D341Med (cell line): ENCODE measurements at places on chromosomes 7 and 10.

GRCh38 chr7:80851896-80852476 lies 66.9 kb downstream of the SEMA3C start:
- no peak for DNase-seq

DNA sequence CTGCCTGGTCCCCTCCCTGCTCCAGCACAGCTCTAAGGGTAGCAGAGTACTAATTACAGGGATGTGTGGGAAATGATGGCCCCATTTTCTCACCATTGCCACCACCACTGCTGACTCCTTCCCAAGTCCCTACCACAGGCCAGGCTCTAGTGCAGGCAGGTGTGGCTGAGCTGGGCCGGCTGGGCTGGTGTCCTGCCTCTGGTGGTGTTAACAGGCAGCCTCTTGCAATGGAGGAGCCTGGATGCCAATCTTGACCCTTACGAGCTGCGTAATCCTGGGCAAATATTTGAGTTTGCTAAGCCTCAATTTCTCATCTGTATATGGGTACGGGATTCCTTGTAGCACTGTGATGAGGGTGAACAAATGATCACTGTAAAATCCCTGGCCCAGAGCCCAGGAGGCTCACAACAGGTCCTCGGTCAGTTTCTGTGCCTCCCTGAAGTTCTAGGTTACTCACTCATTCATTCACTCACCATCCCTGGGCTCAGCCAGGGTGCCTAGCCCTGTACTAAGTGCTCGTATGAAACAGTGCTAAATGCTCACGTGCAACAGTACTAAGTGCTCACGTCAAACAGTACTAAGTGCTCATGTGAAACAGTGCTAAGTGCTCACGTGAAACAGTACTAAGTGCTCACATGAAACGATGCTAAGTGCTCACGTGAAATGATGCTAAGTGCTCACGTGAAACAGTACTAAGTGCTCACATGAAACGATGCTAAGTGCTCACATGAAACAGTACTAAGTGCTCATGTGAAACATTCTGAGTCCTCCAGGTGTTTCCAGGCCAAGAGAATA lies 2.3 kb upstream of the FZD9 start:
- no peak for DNase-seq

GRCh38 chr7:1040790-1041189 lies 3.6 kb upstream of the GPR146 start:
- no peak for DNase-seq

GRCh38 chr10:54496852-54497251 lies 304.2 kb downstream of the PCDH15 start:
- DNase-seq = no peak

- DNase-seq = no peak
Measured at GRCh38 chr7:125032943-125033342, 103.3 kb upstream of the POT1 start.

- DNase-seq = no peak
Measured at GRCh38 chr7:37516664-37517063, 68.0 kb upstream of the ELMO1 start.
